T-helper 2 cell (primary cell): ENCODE measurements at places on chromosomes 16 and 17.

DNA sequence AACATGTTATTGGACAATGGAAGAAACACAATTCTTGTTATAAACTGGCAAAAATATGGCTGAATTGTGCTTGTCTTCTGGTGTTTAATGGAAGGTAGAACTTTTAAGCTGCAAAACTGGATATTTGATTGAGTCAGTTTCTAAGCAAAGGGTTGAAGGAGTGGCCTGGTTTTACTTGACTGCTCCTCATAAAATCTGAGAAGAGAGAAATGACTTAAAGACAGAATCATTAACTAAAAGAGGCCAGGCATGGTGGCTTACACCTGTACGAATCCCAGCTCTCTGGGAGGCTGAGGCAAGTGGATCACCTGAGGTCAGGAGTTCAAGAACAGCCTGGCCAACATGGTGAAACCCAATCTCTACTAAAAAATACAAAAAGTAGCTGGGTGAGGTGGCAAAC, 770.7 kb downstream of the CDH11 start:
- DNase-seq = no peak

DNA sequence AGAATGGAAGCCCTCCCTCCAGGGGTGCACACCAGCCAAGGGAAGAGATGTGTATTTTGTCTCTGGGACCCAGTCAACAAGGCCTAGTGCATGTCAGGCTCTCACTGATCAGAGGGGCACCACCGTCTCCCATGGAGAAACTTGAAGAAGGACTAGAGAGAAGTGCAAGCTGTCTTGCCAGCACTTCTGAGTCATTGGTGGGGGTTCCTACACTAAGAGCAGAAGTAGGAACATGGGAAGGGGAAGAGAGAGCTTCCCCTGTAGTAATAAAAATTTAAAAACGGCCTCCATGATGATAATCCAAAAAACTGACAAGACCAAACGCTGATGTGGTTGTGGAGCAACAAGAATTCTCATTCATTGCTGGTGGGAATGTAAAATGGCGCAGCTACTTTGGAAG, 46.3 kb downstream of the DYNLRB2 start:
- DNase-seq = no peak

GRCh38 chr17:263271-263670, 81.8 kb upstream of the DOC2B start:
- DNase-seq = no peak

GRCh38 chr17:67833134-67833533, 7.8 kb downstream of the BPTF start:
- no peak for DNase-seq

DNA sequence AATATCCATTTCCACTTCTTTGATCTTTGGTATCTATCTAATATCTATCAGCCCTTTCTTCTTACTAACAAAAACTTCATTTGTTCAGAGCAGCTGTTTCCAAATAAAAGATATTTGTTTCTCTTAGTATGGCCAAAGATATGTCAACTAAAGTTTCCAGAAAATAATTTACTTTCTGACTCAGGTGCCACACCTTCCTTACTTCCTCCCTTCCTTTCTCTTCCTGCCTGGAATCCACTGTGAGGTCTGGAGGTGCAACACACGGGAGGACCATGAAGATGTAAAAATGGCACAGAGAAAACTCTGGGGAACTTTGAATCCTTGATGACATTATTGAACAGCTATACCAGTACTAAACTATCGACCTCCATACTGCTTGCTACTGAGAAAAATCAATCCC, 14.0 kb downstream of the MED13 start:
- no peak for DNase-seq

DNA sequence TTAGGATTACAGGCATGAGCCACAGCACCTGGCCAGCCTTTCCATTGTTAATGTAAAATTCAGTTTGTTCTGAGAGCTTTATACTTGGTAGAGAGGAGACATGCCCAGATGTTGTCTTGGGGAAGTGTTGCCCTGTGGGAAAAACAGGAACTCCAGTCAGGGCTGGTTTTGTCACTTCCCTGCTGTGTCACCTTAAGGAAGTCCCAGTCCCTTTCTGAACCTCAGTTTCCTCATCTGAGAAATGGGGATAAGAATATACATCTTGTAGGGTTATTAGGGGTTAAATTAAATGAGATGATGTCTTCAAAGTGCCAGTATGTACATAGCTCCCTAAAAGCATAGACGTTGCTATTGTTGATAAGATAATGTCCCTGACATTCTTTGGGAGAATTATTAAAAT, 25.3 kb downstream of the CLEC16A start:
- no peak for DNase-seq

DNA sequence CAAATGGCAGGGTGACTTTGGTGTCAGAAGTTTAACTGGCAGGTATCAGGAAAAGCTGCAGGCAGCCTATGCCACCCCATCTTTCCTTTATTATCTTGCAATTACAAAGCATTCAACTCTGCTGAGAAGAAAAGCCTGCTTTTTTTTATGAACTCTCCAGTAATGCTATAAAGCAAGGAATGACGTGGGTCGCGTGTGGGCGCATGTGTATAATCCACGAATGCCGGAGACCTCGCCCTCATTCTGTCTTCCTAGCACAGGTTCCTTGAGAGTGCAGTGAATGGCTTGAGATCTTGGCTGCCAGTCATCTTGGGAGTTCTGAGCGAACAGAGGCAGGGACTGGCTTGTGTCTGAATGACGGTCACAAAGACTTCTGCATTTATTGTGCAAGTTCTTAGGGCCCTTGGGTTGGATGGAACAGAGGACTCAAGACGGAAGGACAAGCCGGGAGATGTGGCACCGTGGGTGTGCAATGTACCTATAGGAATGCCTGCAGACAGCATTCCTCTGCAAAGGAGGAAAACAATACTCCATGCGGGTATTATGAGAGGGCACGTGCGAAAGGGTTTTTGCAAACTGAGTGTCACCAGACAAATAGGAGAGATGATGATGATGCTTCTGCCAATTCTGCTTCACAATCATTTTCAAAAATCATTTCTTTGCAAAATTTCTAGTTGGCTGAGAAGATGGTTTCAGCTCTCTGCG, 96.1 kb upstream of the ELAC2 start:
- DNase-seq = no peak

- DNase-seq = no peak
These were observed 696.2 kb upstream of the RBFOX1 start for GRCh38 chr16:6636457-6636856.

DNA sequence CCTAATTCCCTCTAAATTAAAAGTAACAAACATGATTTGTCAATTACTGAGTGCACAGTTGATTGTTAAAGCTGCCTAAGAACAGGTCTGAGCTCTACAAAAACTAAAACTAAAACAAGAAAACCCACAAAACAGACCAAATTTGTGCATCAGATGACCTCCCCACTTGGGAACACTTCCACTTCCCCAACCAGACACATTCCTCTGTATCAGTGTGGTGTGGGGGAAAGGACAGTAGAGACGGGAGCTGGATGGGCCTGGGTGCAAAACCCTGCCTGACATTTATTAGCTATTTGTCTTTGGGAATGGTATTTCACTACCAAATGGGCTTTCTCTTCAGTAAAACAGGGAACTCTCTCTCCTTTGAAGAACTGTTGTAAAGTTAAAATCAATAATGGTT, 29.8 kb downstream of the STAT3 start:
- DNase-seq = no peak

GRCh38 chr16:49048557-49048956, 233.1 kb downstream of the CBLN1 start:
- DNase-seq = no peak

DNA sequence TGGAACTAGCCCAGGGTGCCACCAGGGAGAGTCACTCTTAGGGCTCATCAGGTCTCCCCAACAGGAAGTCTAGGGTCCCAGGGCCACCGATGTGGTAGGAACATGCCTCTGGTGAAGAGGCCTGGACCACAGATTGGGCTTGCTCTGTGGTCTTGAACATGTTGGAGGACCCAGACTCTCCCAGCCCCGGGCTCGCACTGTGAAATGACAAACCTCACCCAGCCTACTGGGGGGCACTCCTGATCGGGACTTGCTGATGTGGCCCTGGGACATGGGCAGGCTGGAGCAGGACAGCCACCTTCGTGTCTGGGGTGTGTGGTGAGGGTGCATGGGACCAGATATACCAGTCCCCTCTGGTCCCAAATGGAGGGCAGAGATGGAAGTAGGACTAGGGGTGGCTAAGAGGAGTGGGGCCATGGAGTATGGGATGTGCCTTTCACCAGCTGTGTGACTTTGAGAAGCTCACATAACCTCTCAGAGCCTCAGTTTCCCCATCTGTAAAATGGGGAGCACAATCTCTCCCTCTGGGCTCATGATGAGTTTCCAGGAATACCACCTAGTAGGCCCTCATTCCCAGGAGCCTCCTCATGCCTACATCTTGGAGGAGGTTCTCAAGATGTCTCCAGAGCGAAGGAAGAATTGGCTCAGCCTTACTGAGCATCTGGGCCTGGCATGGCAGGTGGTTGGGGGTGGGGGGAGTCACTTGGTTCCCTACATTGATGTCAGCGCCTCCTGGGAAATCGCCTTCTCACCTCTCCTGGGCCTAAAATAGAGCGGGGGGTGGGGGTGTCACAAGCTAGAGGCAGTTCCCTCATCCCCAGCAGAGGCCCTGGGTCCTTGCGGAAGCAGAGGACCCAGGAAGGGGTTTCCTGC, 1.5 kb upstream of the ADAM11 start:
- DNase-seq = no peak
